T-helper 2 cell treated with Interferon-gamma antibody and Interleukin-4, amounts not matched to agents 5 μg/mL and 100 μg/mL, for 36 hours (primary cell): ENCODE measurements at places on chromosomes 12 and 14.
A peak's percentile ranks its signal among the peaks of the same experiment; 100 is the strongest.

DNA sequence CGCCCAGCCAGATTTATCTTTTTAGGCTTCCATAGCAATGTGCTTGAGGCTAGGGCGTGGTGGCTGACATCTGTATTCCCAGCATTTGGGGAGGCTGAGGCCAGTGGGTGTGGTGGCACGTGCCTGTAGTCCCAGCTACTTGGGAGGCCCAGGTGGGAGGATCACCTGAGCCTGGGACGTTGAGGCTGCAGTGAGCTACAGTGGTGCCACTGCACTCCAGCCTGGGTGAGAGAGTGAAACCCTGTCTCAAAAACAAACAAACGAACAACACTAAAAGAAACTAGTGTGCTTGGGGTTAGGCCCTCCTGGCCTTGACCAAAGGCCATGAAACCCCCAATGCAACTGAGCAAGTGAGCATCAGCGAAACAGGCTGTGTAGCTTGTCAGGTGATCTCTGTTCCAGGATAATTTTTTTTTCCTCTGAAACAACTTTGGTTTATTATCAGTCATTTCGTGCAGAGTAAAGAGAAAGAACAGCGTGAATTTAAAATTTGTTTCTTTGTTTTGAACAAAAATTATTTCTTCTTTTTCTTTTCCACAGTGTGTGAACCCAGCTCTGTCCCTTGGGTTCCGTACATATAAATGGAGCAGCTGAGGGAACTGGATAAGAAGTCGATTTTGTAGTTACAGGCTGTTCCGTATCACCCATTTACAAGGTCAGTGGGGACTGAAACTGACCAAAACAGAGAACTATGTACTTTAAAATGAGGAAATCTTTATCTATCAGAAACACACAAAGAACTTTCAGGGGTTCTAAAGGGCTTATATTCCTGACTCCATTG is 8.8 kb upstream of the TUBA1C start:
- no peak for DNase-seq

DNA sequence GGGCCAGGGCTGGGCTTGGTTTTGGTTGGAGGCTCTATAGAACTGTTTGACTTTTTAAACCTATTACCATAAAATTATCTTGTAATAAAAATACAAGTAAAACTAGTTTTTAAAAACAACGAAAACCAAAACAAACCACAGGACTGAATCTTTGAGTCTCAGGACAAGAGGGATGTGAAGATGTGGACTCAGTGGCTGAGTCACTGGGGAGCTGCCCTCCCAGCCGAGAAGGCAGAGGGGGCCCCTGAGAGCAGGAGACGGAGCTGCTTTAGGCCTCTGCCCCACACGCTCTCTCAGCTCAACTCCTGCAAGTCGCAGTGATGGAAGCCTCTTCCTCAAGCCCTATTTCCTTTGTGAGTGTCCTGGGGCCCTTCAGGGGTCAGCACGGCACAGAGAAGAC is 59.0 kb downstream of the CDC42BPB start:
- DNase-seq = no peak

GRCh38 chr14:34007902-34008301 is 57.0 kb upstream of the EGLN3 start:
- DNase-seq = no peak

DNA sequence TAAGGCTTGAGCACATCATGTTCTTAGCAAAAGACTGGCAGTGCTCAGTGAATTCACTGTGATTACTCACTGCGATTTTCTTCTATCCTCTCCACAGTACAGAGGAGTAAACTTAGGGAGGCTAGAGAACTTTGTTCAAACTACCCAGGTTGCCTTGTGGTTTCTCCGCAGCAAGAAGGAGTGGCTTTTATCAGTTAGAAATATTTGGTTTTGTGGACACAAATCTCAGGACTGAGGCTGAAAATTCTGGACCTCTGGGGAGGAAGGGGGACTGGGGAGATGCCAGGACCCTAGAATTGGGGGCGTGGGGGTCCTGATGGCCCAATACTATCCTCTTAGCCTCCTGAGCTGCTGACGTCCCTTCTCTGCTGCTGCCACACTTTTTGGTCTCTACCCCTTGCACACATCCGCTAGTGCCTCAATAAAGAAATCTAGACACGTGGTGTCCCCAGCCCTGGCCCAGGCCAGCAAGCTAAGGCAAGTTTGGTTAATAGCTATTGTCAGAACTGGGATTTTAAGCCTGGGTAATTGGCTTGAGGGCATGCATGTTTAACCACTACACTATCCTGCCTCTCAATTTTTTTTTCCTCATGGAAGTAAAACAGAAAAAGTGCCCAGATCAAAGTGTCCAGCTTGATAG is 842 bp downstream of the OAS2 start:
- DNase-seq = peak; percentile 35

DNA sequence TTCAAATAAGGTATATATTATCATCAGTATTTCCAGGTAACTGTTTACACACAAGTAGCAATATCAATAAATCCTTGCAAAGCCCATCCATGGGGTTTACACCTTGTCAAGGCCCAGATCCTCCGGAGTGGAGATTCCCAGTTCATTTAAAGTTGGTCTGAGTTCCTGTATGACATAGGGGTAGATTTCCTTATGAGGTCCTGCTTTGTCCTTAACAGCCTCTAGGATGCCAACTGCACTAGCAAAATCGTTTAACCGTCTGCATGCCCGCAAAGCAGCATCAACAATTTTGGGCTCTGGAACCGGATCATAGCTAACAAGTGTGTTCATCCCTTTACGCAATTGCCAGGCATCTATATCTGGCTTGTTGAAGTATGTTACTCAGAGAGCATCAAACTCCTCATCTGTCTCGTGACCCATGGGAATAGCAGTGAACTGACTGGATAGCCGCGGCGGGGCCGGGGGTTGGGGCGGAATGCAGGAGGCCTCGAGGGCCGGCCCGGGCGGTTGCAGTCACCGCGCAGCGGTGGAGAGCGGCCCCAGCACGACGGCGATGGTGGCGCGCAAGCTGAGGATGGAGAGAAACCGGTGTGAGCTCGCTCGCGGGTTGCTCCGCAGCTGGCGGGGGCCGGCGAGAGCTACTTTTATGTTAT is 30.6 kb upstream of the FBXO34 start:
- DNase-seq = no peak

DNA sequence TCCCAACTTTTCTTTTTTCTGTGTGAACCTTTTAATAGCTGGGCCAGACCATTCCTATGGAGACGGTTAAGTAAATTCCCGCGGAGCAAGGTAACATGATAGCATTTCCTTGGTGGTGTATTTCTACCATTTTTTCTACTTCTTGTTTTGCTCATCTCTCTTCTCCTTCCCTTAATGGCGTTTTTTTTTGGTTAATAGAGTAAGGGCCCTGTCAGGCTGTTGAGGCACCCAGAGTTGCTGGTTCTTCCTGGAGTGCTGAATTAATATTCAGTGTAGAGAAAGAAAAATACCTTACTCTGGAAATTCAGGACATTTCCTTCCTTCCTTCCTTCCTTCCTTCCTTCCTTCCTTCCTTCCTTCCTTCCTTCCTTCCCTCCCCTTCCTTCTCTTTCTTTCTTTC is 137.6 kb downstream of the KTN1 start:
- DNase-seq = no peak
